ENCODE measurements at places on chromosomes 3 and 15. TPM values are rescaled to one million over a fixed set of nuclear protein-coding genes. Genes with fewer than 3 reads are reported as not detected.

- DNase-seq = no peak
These were observed 596.3 kb upstream of the ARPP21 start for GRCh38 chr3:35043040-35043439.

GRCh38 chr3:61601831-61602230 lies 40.5 kb downstream of the PTPRG start:
- no peak for DNase-seq

DNA sequence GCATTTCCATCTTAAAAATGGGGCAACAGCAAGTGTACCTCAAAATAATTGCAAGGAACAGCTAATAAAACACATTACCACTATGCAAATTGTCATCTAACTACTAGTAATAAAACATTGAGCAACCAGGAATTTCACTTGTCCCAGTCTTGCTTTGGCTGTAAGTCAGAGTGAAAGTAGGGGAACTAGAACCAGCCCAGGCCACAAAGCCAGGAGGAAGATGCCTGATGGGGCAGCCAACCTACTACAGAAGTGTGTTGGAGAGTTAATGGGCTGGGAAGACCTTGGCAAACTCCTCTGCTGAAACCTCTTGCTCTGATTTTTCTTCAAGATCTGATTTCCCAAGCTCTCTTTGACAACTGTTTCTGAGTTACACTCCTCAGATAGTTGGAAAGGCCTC lies 40.2 kb upstream of the LPP start:
- no peak for DNase-seq

GRCh38 chr15:85587707-85588411 lies 206.9 kb downstream of the KLHL25 start:
- no peak for DNase-seq

DNA sequence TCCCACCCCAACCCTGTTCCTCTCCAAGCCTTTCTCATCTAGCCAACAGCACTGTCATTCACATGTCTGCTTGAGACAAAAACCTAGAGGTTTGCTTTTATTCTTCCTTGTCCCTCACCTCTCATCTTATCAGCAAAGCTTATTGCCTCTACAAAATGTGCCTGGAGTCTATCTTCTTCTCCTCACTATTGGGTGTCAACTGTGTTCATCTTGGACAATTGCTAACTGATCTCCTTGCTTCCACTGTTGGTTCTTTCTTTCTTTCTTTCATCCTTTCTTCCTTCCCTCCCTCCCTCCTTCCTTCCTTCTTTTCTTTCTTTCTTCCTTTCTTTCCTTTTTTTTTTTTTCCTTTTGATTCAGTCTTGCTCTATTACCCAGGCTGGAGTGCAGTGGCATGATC lies 48.2 kb downstream of the FOXL2 start:
- DNase-seq = no peak

- DNase-seq = no peak
These were observed 68.0 kb downstream of the DIPK2A start for GRCh38 chr3:144039661-144040060.

- no peak for DNase-seq
These were observed 416.0 kb downstream of the OCA2 start for GRCh38 chr15:27683121-27683520.

DNA sequence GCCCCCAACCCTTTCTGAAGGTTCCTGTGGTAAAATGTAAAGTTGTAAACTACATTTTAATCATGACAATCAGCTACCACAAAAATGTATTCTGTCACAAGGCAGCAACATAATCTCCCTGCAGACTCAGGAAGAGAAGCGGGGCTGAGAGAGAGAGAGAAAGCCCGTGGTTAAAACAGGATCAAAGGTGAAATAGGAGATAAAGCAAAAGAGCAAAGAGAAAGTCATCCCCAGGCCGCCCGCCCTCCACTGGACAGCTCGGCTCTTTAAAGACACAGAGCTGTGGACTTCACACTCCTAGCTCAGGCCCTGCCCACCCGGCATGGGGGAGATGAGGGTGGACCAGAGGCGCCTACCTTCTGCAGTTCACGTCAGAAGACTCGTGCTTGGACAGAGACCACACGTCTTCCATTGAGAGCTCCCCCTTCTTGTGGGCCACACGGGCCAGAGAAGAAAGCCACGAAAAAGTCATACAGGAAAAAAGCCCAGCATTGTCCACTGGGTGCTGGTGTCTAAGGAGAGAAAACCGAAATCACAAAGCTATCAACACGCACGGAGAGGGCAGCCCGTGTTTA lies 29.4 kb downstream of the ABCC5 start:
- DNase-seq = no peak

DNA sequence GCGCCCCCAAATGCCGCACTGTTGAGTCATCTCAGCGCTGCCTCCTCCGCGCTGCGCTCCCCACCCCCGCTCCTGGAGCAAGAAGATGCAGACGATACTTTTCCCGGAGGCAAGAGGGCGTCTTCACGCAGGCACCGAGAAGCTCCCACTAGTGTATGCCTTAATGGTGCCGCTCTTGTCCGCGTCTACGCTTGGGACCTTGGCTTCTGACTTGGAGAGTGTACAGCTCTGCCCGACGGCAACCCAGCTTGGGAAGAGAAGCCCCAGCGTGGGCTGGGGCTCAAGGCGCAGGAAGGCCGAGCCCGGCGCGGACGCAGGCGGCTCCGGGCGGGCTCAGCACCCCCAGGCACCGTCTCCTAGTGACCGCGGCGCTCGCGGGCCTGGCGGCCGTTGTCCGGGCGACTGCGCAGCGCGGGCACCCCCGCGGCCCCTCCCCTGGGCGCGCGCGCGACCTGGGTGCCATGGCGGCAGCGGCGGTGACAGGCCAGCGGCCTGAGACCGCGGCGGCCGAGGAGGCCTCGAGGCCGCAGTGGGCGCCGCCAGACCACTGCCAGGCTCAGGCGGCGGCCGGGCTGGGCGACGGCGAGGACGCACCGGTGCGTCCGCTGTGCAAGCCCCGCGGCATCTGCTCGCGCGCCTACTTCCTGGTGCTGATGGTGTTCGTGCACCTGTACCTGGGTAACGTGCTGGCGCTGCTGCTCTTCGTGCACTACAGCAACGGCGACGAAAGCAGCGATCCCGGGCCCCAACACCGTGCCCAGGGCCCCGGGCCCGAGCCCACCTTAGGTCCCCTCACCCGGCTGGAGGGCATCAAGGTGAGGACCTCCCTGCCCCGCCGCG lies at the start of gene P4HTM:
Gene P4HTM, plus strand, starts transcription at position 446 of the 840 bp plus-strand sequence. Its CDS starts 16 bp downstream, at position 462.
- DNase-seq = peak; percentile 70

- no peak for DNase-seq
These were observed 155.8 kb downstream of the GHSR start for GRCh38 chr3:172292422-172292821.

DNA sequence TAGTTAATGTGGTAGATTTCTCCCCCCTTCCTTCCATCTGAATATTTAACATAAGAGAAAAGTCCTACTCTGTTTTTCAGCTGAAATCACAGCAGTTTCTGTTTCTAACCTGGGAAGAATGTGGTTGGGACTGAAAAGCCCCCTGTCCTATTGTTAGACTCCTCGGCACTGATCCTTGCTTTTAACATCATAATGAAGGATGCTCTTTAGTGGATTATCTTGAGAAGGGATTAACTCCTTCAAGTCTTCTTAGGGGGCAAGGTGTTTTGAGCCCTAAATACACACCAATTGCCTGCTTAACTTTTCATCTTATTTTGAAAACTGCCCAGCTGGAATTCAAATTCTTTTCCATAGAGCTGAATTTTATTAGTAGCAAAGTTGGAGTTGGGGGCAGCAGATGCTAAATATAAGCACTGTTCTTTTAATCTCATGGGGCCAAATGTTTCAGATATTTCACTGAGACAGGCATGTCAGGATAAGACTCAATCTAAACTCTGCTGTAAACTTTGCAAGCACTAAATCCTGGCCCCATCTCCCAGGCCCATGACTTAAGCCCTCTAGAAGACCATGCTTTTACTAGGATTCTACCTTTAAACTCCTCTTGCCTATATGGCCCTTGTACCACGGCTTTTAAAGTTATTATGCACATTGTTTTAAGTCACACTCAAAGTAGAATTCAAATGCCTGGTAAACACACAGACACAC lies 243.2 kb upstream of the NR2F2 start:
- DNase-seq = no peak

DNA sequence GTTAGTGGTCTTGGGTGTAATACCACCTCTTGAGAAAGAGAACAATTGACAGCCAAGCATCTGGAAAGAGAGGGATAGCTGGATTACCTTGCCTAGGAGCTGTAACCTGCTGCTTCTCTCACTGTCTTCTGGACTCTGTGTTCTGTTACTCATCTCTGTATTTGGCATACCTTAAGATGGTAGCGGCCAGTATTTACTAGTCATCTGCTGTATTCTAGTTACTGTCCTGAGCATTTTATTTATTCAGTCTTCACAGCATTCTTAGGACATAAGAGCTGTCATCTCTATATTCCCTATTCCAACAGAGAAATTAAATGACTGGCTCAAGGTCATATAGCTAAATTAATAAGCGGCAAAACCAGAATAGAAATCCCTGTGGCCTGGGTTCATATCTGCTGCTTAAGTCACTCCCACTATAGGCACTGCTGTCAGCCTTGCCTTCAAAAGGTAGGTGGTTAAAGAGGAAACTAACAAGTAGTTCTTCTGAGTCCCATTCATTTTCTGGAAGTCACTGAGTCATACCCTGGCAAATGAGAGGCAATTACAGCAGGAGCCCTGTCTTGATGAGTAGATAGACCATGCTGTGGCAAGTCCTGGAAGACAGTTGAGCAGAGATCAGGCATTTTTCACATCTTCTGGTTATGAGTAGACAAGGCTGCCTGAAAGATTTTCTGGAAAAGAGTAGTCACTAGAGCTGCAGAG lies 68.2 kb downstream of the RAB7A start:
- peak; percentile 12 for DNase-seq

- DNase-seq = peak; percentile 86
These were observed 205.6 kb upstream of the DPH6 start for GRCh38 chr15:35751413-35752133.

- DNase-seq = no peak
These were observed 109.2 kb upstream of the TPM1 start for GRCh38 chr15:62933386-62933785.

DNA sequence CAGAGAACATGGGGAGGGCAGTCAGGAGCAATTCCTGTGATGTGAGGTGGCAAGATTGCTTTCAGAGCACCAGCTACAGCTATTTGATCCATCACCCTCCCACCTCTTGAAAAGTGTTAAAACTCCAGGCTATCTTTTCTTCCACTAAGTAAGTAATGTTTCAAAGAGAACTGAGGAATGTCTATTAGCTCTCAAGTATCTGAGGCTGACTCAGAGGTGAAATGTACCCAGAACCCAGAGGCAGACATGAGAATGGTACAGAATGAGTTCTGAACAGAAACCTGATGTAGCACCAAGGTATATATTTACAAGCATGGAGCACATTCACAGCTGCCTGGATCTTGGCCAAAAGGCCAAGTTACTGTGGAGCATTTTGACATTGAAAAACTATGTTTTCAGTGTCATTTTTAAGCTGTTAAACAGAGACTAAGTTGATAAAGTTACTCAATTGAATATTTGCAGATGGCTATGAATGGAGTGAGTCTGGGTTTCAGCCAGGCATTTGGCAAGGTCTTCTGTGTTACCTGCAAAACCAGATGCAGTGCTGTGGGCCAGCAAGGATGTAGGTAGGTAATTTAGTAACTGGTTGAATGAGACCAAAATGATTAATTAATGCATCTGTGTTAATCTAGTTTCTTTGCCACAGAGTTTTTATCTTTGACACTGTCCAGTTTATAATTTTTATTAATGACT lies 227.7 kb upstream of the CD96 start:
- DNase-seq = no peak

DNA sequence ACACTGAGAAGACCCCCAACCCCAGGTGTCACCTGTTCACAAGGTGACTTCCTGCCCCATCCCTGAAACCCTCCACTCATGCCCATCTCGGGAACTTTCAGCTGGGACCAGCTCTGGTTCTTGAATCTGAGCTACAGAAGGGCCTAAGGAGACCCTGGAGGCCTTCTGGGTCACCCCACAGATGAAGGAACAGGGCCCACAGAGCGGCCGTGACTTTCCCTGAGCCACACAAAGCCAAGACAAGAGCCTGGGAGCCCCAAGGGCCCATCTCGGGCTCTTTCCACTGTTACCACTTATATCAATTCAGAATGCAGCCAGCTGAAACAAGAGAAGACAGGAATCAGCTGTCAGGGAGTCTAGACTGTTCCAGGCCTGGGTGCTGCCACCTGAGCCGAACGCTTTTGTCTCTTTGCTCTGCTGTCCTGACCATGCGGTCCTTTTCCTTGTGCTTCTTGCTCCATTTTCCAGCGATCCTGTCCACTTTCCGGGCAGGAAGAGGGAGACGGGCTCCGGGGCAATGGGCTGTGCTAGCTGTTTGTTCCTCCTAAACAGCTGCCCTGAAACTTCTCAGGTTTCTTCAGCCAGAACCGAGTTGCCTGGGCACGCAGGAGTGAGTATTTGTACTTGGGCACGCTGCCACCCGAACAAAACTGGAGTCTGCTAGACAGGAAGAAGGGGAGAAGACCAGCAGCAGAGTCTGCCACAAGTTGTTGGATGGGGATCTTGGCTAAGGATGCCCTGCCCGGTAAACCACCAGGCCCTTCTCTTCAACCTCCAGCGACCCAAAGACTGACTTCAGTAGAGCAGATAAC lies 28.0 kb upstream of the PIGZ start:
- no peak for DNase-seq

DNA sequence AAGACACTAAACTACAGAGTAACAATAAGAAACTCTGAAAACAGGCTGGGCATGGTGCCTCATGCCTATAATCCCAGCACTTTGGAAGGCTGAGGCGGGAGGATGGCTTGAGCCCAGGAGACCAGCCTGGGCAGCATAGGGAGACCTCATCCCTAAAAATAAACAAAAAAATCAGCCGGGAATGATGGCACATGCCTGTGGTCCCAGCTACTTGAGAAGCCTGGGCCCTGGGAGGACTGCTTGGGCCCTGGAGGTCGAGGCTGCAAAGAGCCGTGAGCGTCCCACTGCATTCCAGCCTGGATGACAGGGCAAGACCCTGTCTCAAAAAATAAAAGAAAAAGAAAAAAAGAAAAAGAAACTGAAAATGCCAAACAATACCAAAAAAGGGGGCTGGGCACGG lies 55.4 kb downstream of the TMCC1 start:
- no peak for DNase-seq

PYGO1 gene
- total RNA-seq = not detected

PRKAR2A gene
- total RNA-seq = 56.2 TPM

MCF2L2 gene
- total RNA-seq = 0.05 TPM

ARHGEF26 gene
- total RNA-seq = 8.3 TPM

LMAN1L gene
- not detected for total RNA-seq

RAB6B gene
- total RNA-seq = not detected
